ENCODE measurements at places on chromosomes 3 and 15.

DNA sequence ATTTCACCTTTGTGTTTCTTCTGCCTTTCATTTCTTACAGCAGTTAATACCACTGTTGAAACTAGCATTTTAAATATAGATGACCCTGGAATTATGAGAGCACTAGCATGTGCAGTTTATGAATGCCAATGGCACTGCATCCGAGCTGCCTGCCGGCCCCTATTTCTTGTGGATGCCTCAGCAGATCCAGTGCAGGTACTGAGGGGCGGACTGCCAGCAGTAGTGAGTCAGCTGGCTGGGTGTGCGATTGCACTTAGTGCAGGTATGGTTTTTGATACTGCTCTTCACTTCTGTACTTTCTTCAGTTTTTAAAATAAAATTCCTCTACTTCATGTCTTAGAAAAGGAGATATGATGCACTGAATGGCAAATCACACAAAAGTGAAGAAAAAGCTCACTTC, 453.0 kb downstream of the DIPK2A start:
- DNase-seq, result no peak

GRCh38 chr15:100476805-100477204, 51.9 kb downstream of the CERS3 start:
- DNase-seq, result no peak

GRCh38 chr3:25663869-25664811, 567 bp downstream of the TOP2B start:
- peak; percentile 81 for DNase-seq

DNA sequence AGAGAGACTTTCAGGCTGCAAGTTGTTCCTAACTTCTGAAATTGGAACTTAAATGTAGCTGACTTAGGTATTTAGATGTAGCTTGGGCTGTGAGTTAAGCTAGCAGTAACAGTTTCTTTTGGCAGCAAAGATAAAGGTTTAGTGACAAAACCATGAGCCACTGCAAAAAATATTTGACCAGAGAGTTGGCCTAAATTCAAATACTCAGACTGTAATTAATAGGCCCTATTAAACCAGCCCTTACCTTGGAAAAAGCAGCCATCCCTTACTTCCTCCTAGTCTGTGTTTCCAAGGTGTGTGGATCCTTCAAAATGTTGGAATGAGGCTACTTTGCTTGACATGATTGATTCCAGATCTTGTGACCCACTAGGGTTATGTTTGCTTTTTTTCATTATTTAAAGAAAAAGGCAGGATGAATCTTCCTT, 8.2 kb downstream of the TPM1 start:
- peak; percentile 71 for DNase-seq
